ENCODE measurements at places on chromosomes 12 and 14. TPM values are rescaled to one million over a fixed set of nuclear protein-coding genes. Genes with fewer than 3 reads are reported as not detected.

The ZNF891 gene
- 4.6 TPM for total RNA-seq

The AQP6 gene
- total RNA-seq, result 0.16 TPM

The WIF1 gene
- not detected for total RNA-seq

The NELL2 gene
- total RNA-seq, result 10.1 TPM

DNA sequence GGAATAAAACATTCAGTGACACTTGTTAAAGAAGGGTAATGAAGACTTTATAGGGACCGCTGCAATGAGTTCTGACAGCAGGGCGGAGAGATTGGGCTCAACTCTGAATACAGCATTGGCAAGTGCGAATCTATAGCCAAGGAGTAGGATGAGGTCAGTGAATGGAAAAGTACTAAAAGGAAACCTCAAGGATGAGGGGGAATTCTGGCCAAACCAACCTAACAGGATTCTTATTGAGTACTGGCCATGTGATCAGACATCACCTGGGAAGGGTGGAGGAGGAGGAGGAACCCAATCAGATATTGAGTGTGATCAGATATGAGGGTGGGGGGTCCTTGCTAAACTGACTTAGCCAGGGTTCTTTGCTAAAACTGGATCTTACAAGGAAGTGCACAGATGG, 31.0 kb downstream of the DRAM1 start:
- DNase-seq, result no peak
- peak overlapping the region; percentile 48 for H3K27ac ChIP-seq
- H3K4me3 ChIP-seq, result no peak overlapping the region
- no peaks in the 10 kb centered on the region for H3K36me3 ChIP-seq
- no peaks in the 10 kb centered on the region for H3K27me3 ChIP-seq

DNA sequence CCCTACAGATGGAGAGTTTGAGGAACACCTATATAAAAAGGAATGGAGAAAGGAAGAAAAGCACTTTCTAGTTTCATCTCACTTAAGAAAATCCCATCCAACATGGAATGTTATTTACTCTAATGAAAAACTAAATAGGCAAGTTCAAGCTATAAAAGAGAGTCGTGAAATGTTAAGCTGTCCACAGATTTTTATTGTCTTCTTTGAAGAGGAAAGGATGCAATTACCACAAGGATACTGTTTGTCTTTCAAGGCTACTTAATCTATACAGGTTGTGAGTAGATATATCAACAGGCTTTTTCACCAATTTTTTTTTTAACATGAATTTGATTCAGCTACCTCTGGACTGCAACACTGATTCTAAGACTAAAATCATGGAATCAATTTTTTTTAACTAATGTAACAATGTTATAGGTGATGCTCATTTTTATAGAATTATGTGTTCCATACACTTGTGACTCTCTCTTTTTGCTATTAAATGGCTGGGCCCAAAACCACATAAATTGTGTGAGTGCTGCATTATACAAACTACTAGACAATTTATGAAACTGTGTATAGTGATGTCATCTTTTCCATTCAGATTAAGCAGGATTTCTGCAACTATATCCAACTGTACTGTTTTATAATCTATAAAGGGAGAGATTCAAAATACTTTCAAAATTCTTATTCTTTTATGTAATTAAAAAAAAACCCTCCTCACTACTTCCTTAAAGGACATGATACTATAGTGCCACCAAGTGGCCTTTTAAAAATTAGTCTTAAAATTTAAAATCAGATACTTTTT, 26.8 kb upstream of the BMAL2 start:
- no peak overlapping the region for H3K27ac ChIP-seq
- H3K4me3 ChIP-seq, result no peak overlapping the region
- DNase-seq, result no peak
- no peaks in the 10 kb centered on the region for H3K27me3 ChIP-seq

- H3K36me3 ChIP-seq, result no peaks in the 10 kb centered on the region
- DNase-seq, result no peak
- no peaks in the 10 kb centered on the region for H3K27me3 ChIP-seq
These were observed 7.5 kb upstream of the KLRK1 start for GRCh38 chr12:10397296-10397695.

DNA sequence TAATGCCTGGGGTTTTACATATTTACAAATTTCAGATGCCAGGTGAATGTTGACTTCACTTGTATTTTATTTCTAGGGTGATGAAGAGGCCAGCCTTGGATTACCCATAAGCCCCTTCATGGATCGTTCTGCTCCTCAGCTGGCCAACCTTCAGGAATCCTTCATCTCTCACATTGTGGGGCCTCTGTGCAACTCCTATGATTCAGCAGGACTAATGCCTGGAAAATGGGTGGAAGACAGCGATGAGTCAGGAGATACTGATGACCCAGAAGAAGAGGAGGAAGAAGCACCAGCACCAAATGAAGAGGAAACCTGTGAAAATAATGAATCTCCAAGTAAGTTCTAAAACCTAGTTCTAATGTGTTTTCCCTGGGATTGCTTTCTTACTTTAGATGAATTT, 41.3 kb upstream of the SLCO1C1 start:
- no peak overlapping the region for H3K4me3 ChIP-seq
- DNase-seq, result no peak
- H3K36me3 ChIP-seq, result no peaks in the 10 kb centered on the region

The SLC25A47 gene
- 0.16 TPM for total RNA-seq

DNA sequence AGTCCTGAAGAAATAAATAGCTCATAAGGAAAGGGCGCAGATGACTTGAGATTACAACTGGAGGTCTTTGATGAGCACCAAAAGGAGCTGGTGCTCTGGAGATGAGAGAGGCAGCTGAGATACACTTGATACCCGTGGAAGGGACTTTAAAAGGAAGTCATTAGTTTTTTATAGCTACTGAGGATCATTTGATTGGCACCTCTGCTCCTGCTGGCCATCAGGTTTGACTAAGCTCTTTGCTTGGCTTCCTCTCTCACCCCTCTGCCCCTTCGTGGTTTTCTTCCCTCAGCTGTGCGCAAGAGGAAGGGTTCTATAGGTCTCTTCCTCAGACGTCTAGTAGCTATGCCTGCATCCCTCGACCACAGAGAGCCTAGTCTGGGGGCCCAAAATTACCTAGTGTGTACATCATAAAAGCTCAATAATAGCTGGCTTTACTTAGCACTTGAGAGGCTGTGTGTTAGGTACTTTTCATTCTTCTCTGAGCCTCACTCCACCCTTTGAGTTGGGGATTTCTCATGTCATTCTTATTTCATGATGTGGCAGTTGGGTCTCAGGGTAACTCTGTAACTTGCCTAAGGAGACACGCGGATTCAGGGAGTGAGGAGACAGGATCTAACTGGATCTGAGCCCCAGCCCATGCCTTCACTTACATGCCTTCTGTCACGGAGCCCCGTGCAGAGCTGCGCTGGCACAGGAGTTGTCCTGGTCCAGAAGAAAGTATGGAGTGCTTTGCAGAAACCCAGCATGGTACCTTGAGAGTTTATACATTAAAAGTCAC, 68.4 kb upstream of the ASPG start:
- no peak overlapping the region for H3K27ac ChIP-seq
- DNase-seq, result no peak
- H3K4me1 ChIP-seq, result no peaks in the 10 kb centered on the region
- no peak overlapping the region for H3K4me3 ChIP-seq

DNA sequence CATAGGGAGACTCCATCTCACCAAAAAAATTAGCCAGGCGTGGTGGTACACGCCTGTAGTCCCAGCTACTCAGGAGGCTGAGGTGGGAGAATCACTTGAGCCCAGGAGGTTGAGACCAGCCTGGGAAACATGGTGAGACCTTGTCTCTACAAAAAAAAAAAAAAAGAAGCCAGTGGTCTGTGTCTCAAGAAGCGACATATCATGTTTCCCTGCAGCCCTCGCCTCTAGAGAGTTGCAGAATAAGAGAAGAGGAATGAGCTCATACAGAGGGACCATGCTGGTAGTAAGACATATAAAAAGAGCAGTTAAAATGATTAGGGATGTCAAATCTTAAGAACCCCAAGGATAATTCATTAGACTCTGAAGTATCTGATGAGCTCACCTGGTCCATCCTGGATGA, 39.4 kb upstream of the BICDL1 start:
- no peaks in the 10 kb centered on the region for H3K36me3 ChIP-seq
- DNase-seq, result no peak
- no peak overlapping the region for H3K4me3 ChIP-seq

DNA sequence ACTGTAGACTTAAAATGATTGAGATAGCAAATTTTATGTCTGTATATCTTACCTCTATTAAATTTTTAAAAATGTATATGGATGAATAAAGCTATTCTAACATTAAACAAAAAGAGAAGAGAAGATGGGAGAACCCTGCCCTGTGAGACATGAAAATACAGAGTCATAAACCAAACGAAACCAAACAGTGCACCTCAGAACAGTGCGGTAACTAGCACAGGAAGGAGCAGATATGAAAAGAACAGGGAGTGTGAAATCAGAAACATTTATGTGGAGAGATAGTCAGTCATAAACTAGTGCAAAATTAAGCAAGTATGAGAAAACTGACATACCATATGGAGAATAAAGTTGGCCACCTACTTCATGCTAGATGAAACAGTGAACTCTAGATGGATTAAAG, 135.1 kb downstream of the ERC1 start:
- H3K4me3 ChIP-seq, result no peak overlapping the region
- no peak for DNase-seq
- no peaks in the 10 kb centered on the region for H3K4me1 ChIP-seq
- H3K36me3 ChIP-seq, result no peaks in the 10 kb centered on the region

The NR4A1 gene
- 66.2 TPM for total RNA-seq

DNA sequence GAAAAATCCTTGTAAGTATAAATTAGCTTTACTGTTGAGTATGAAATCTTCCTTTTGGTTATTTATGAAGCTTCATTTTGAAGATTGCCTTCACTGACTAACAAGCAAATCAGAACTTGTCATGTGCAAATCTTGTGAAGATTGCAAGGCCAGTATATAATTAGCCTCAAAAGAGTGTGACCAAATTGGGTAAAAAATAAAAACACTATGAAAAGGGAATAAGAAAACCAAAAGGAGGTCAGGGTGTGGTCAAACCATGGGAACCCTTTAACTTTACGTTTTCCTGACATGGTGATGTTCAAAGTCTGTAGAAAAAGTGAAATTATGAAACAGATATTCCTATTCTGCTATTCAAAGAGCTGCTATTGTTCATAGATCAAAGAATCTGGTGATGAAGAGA, 230.3 kb downstream of the BCAT1 start:
- DNase-seq, result no peak
- H3K4me3 ChIP-seq, result no peak overlapping the region
- no peaks in the 10 kb centered on the region for H3K27me3 ChIP-seq

- no peaks in the 10 kb centered on the region for H3K27me3 ChIP-seq
- no peak overlapping the region for H3K4me3 ChIP-seq
- no peak overlapping the region for H3K27ac ChIP-seq
- H3K4me1 ChIP-seq, result no peaks in the 10 kb centered on the region
- H3K36me3 ChIP-seq, result no peaks in the 10 kb centered on the region
- no peak for DNase-seq
These were observed 162.8 kb downstream of the SNAPC1 start for GRCh38 chr14:61925043-61925442.

GRCh38 chr12:110073049-110073831, 24.9 kb upstream of the C12orf76 start:
- no peaks in the 10 kb centered on the region for H3K36me3 ChIP-seq
- no peak for DNase-seq
- no peak overlapping the region for H3K27ac ChIP-seq
- peak overlapping the region; percentile 52 for H3K4me3 ChIP-seq

The IAPP gene
- total RNA-seq, result not detected

GRCh38 chr12:101619858-101620761, 25.3 kb downstream of the MYBPC1 start:
- no peaks in the 10 kb centered on the region for H3K27me3 ChIP-seq
- peaks cover 2% of the 10 kb centered on the region for H3K4me1 ChIP-seq
- H3K4me3 ChIP-seq, result no peak overlapping the region
- no peaks in the 10 kb centered on the region for H3K36me3 ChIP-seq
- no peak for DNase-seq

The NCAPD2 gene
- 53.9 TPM for total RNA-seq

The SLC38A4 gene
- total RNA-seq, result 0.15 TPM

The ACOT4 gene
- 3.7 TPM for total RNA-seq

Data from breast epithelium (tissue), 4 donors.